ENCODE measurements at places on chromosomes 7 and 10.

GRCh38 chr10:24723386-24723787 is 300 bp downstream of the ARHGAP21 start:
- H3K4me1 ChIP-seq = peaks cover 8% of the 10 kb centered on the region
- H3K4me3 ChIP-seq = peak overlapping the region; percentile 76
- no peaks in the 10 kb centered on the region for H3K36me3 ChIP-seq
- DNase-seq = no peak

DNA sequence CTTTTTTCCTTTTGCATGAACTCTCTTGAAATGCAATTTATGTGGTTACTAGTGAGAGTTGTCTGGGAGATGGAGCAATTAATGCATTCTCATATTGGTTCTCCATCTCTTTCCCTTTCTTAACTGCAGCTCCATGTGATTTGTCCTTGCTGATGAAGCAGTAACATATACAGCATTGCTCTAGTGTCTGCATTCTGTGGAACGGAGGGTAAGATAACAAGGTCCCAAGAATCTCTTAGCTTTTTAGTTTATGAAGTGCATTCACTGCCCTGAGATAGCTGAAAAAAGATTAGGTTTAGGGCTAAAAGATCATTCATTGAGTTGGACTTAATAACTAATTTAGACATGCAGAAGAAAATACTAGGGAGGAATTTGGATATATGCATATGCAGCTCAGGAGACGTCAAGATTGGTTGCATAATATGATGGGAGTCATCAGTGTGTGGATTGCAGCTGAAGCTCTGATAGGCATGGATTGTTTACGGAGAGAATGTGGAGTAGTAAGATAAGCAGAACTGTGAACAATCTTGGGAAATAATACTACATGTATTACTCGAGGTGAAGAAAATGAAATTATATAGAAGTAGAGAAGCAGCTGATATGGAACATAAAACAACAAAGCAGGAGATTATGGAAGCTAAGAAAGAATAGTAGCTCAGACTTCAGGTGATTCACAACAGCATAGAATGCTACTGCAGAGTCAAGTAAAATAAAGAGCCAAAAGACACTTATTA is 404.7 kb downstream of the ARL4A start:
- no peaks in the 10 kb centered on the region for H3K36me3 ChIP-seq
- H3K27ac ChIP-seq = no peak overlapping the region
- DNase-seq = no peak
- no peaks in the 10 kb centered on the region for H3K27me3 ChIP-seq
- H3K4me1 ChIP-seq = no peaks in the 10 kb centered on the region
- H3K4me3 ChIP-seq = no peak overlapping the region

DNA sequence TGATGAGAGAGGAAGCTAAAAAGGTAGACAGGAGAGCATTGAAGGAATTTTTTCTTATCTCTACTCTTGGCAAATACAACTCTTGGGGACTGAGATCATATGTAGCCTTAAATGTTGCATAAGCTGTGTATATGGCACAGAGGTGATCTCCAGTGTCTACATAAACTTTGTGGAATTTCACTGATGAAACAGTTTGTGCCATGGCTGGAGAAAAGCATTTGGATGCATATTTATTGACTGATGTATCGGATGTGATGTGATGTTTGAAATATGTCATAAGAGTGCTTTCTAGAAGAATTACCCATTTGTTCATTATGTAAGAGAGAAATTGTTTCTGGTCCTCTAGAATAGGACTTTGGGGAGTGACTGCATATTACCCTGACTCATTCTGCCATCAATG is 244.9 kb upstream of the LRRTM3 start:
- no peak overlapping the region for H3K4me3 ChIP-seq
- H3K27ac ChIP-seq = no peak overlapping the region
- H3K27me3 ChIP-seq = no peaks in the 10 kb centered on the region
- no peak for DNase-seq
- H3K36me3 ChIP-seq = no peaks in the 10 kb centered on the region
- no peaks in the 10 kb centered on the region for H3K4me1 ChIP-seq

DNA sequence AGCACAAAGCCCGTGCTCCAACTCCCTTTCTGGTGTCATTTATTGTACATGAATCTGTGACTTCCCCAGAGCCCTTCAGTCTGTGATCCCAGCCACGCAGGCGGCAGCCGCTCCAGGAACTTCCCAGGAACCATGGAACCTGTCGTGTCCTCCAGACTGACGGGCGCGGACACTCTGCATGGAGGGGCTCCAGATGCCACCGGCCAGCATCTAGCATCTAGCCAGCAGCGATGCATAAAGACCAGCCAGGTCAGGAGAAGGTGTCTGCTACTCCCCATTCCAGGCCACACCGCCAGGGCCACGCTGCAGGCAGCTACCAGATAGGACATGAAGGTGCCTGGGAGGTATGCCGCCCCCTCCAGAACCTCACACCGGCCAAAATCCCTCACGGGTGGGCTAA is 77.4 kb downstream of the PRKAG2 start:
- H3K27me3 ChIP-seq = no peaks in the 10 kb centered on the region
- H3K4me3 ChIP-seq = no peak overlapping the region
- H3K36me3 ChIP-seq = no peaks in the 10 kb centered on the region
- no peak overlapping the region for H3K27ac ChIP-seq

GRCh38 chr7:91251877-91252276 is 12.4 kb upstream of the FZD1 start:
- H3K4me3 ChIP-seq = no peak overlapping the region
- no peak overlapping the region for H3K27ac ChIP-seq
- DNase-seq = no peak

DNA sequence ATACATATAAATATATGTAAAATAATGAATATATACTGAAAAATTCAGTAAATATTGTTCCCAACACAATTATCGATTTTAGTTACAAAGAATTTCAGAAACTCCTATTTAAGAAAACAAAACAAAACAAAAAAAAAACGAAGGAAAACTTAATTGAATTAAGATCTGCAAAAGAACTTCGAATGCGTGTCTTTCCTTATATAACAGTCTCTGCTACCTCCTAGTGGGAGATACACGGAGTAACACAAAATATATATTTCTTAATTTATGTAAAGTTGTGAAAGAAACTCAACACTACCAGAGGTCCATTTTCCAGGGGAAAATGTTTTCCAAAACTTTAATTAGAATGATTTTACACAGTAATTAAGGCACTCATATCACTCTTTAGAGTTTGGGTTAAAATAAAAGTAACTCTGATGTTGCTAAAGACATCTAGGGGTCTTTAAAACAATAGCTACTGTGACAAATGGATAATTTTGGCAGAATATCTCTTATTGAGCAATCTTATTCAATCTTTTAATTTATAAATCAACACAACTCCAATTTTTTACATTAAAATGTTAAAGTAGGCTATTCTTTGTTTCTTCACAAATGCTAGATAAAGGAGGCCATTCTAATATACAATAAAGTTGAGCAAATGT is 41.6 kb downstream of the NEBL start:
- H3K4me1 ChIP-seq = no peaks in the 10 kb centered on the region
- H3K4me3 ChIP-seq = no peak overlapping the region
- no peaks in the 10 kb centered on the region for H3K36me3 ChIP-seq
- H3K27ac ChIP-seq = no peak overlapping the region

DNA sequence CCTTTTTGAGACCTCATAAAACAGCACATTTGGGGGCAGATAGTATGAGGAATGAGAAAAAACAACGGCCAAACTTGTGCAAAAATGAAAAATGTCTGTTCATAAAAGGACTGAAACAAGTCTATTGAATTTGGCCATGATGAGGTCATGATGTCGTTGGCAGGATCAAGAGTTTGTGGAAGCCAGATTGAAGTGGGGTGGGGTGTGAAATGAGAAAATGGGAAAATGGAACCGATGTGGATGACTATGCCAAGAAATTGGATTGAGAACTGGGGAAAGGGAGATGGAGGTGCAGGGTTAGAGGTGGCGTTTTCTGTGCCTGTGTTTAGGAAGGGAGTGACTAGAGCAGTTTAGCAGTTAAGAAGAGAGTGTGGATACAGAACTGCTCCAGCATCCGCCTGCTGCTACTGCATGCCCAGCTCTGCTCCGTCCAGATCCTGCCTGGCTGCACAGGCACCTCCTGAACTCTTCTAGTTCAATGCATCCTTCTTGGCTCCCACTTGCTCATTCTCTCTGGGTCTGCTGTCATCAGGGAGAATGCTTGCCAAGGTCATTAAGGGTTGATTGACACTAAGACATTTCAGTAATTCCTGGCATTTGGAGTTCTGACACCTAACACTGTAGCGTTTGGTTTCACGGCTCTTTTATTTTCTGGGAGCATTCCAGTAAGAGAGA is 111.9 kb downstream of the GALNT17 start:
- no peaks in the 10 kb centered on the region for H3K27me3 ChIP-seq
- no peaks in the 10 kb centered on the region for H3K4me1 ChIP-seq
- no peak for DNase-seq
- no peak overlapping the region for H3K4me3 ChIP-seq
- H3K36me3 ChIP-seq = no peaks in the 10 kb centered on the region

DNA sequence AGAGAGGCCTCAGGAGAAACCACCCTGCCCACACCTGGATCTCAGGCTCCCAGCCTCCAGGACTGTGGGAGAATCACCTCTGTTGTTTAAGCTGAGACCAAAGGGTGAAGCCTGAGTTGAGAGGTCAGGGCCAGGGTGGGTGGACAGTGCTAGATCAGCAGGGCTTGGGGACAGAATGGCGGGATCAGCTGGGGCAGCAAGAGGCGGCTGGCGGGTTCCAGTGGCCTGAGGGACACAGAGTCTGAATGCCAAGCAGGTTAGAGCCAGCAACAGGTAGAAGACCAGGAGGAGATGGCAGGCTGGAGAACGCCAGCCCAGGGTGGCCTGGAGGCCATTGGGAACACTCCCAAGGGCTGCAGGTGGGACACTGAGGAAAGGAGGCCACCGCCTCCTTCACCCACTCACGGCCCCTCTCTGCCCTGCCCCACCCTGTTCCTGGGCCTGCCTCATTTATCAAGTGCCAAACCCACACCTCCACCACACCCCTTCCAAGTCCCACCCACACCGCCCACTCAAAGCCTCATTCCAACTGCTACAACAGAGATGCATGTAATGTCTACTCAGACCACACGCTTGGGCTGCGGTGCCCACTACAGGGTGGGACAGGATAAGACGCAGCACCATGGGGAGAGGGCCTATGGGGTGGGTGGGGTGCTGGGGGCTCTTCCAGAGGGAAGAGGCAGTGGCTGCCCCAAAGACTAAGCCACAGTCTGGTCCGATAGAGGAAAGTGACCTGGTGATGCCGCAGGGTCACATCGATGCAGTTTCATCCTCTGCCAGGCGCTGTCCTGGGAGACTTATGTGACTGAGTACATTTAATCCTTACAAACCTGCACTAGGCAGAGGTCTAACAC is 173.9 kb downstream of the TNS3 start:
- H3K4me1 ChIP-seq = peaks cover 16% of the 10 kb centered on the region
- no peaks in the 10 kb centered on the region for H3K36me3 ChIP-seq
- no peak overlapping the region for H3K4me3 ChIP-seq
- H3K27me3 ChIP-seq = no peaks in the 10 kb centered on the region
- DNase-seq = no peak

GRCh38 chr7:18401757-18402156 is 93.8 kb upstream of the HDAC9 start:
- DNase-seq = no peak
- H3K36me3 ChIP-seq = no peaks in the 10 kb centered on the region
- H3K4me1 ChIP-seq = no peaks in the 10 kb centered on the region
- H3K27me3 ChIP-seq = no peaks in the 10 kb centered on the region
- no peak overlapping the region for H3K27ac ChIP-seq
- no peak overlapping the region for H3K4me3 ChIP-seq

DNA sequence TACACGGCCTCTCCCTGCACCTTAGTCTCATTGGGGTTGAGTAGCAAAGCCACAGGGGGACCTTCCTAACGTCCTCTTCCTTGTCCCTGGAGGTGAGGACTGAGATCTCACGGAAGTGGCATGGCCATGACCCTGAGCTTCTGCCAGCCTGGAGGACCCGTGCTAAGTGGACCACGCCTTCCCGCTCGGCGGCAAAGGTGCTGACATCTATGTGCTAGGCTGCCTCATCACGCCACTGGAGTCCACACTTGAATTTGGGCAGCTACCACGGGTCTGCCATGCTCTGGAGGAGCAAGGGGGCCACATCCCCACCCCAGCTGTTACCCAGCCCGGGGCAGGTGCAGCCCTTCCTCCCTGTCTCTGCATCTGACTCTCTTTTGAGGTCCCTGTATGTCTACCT is 15.3 kb downstream of the GHRHR start:
- peaks cover 8% of the 10 kb centered on the region for H3K4me1 ChIP-seq
- no peak overlapping the region for H3K4me3 ChIP-seq
- no peak for DNase-seq
- no peak overlapping the region for H3K27ac ChIP-seq
- H3K27me3 ChIP-seq = peaks cover 18% of the 10 kb centered on the region
- H3K36me3 ChIP-seq = no peaks in the 10 kb centered on the region

DNA sequence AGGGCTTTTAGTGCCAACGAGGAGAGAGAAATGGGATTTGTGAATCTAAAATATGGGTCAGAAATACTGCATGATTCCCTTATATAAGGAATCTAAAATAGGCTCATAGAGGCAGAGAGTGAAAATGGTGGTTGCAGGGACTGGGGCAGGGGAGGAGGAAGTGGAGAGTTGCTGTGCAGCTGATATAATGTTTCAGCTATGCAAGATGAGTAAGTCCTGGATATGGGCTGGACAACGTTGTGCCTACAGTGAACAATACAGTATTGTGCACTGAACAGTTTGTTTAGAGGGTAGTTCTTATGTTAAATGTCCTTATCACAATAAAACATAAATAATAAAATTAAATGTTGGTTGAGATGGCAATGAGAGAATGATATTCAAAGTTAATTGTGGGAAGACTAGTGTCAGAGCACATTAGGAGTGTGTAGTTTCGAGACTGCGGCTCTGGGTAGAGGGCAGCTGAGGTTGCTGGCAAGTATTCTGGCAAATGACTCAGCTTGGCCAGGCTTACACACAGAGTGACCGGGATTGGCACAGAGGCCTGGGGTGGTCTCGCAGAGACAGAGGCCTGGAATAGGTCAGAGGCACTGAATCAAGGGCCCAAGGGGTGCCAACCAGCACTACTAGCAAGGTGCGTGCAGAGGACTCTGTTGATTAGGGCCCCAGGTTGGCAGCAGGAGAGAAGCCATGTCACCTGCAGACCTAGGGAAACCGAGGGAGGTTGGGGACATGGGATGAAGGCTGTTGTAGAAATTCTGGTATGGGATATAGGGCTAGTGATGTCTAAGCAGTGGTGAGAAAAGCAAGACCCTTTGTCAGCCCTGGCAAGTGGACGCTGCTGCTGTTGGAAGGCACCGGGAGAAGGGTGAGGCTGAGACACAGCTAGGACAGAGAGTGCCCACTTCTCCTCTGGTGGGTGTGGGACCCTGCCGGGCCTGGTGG is 2.8 kb upstream of the DEPP1 start:
- DNase-seq = peak; percentile 73
- peak overlapping the region; percentile 27 for H3K4me3 ChIP-seq
- H3K36me3 ChIP-seq = no peaks in the 10 kb centered on the region

- H3K4me3 ChIP-seq = peak overlapping the region; percentile 67
- H3K4me1 ChIP-seq = peaks cover 16% of the 10 kb centered on the region
- peaks cover 11% of the 10 kb centered on the region for H3K27me3 ChIP-seq
- peak overlapping the region; percentile 89 for H3K27ac ChIP-seq
These were observed 4.7 kb upstream of the SPAG6 start for GRCh38 chr10:22340329-22341189.

Data from HCT116 (cell line).